ENCODE measurements at places on chromosomes 5 and 9. TPM values are rescaled to one million over a fixed set of nuclear protein-coding genes. Genes with fewer than 3 reads are reported as not detected.

- DNase-seq = peak; percentile 51
Observed at GRCh38 chr5:36156619-36157018, 4.7 kb downstream of the SKP2 start.

DNA sequence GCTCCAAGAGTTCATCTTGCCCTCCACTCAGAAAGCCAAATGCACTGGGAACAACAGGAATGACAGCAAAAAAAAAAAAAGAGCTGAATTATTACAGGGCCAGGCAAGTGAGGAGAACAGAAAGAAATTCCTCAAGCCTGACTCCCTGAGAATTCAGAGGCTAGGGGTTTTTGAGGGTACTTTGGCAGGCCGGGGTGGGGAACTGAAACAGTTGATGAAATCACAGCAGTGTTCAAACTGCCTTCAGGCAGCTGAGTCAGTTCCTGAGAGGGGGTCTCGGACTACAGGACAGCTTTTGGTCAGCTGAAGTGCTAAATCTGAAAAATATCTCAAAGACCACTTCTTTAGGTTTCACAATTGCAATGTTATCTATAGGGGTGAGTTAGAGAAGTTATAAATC lies 419.4 kb downstream of the SEMA5A start:
- no peak for DNase-seq

DNA sequence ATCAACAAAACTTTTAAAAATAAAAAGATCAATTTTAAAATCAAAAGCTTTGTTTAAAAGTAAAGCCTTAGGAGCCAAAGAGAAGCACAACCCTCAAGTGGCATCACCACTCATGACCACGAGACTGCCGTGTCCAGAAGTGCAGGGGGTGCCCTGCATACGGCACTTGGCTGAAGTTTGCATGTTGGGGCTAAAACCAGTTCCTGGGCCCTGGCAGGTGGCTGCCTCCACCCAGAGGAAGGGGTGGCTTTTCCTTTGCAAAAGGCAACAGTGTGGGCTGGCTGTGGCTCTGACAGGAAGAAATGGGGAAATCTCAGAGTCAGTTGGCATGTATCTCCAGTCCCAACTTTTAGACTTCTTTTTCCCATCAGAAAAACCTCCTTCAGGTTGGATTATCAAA lies 15.3 kb downstream of the TRMO start:
- no peak for DNase-seq

DNA sequence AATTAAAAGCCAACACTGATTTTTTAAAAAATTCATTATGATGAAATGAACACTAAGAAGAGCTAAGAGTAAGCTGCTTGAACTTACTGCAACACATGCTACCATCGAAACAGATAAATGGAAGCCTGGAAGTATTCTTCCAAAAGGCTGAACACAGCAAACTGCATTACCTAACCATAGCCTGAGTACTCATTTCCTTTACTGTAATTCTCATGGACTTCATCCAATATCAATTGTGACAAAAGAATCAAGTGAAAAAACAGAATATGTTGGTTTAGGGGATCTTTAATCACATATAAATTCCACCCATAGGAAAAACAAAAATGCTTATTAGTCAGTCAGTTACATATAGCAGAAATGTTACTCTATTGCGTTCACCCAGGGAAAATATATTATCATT lies 68.5 kb downstream of the DROSHA start:
- DNase-seq = peak; percentile 22

Gene QRFP
- 0.59 TPM for polyA plus RNA-seq

Gene TSC1
- 24.3 TPM for polyA plus RNA-seq
